ENCODE measurements at places on chromosomes 2 and 18. TPM values are rescaled to one million over a fixed set of nuclear protein-coding genes. Genes with fewer than 3 reads are reported as not detected.

The PLGLB1 gene
- not detected for total RNA-seq

The CDK15 gene
- 0.14 TPM for total RNA-seq

The YWHAQ gene
- total RNA-seq, result 189 TPM

The PLGLB2 gene
- not detected for total RNA-seq

The DIPK1C gene
- total RNA-seq, result 0.16 TPM

The RESP18 gene
- total RNA-seq, result not detected

The LDLRAD4 gene
- 34.8 TPM for total RNA-seq

The ECEL1 gene
- total RNA-seq, result not detected

The MC2R gene
- total RNA-seq, result not detected

The FAM110C gene
- total RNA-seq, result 47.1 TPM

The AP1S3 gene
- 3.0 TPM for total RNA-seq

The STK39 gene
- 30.6 TPM for total RNA-seq

The FMNL2 gene
- 21.6 TPM for total RNA-seq

Data from transverse colon (tissue), 4 donors.